ENCODE measurements at places on chromosomes 5 and 9.
A peak's percentile ranks its signal among the peaks of the same experiment; 100 is the strongest.

- DNase-seq = no peak
Measured at GRCh38 chr5:59161221-59162105, 578.6 kb downstream of the RAB3C start.

GRCh38 chr5:56160723-56161438, 72.2 kb downstream of the ANKRD55 start:
- no peak for DNase-seq

DNA sequence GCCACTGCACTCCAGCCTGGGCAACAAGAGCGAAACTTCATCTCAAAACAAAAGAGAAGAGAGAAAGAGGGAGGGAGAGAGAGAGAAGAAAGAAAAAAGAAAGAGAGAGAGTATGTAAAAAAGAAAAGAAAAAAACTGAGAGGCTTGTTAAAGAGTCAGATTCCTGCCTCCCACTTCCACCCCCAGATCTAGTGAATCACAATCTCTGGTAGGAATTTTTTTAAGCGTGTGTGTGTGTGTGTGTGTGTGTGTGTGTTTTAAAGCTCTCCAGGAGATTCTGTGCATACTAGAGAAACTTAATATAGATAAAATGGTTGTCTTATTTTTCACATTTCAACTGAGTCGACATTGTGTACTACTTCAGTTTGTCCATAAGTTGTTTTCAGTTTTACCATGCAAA, 32.0 kb downstream of the SAR1B start:
- no peak for DNase-seq

GRCh38 chr5:39376293-39376714, 12.0 kb upstream of the C9 start:
- DNase-seq = peak; percentile 32

- DNase-seq = no peak
Measured at GRCh38 chr5:9519537-9519936, 26.3 kb downstream of the SEMA5A start.

DNA sequence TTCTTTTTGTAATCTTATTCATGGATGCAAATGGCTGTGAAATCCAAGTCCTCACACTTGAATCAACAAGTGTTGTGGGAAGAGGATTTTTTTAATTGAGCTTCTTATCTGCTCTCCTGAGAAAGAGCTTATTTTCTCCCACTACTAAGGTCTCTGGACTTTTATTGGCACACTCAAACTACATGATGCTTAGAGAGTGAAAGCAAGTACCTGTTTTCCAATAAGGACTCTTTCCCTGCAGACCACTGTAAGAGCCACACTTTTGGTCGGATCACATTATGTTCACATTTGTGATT, 546.4 kb upstream of the ARRDC3 start:
- no peak for DNase-seq

DNA sequence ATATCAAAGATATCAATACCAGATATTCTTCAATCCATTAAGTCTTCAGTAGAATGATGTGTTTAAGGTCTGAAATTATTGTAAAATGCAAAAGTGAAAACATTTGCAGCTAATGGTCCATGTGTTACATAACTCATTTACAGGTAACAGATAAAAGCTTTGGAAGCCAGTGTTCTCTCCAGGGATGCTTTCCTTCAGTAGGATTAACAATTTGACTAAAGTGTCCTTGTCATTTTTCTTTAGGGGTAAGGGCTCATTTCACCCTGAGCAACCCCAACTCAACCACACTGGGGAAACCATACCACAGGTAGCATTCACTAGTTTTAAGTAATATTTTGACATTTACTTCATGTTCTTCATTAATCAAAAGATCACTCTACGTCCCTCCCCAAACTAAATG, 12.9 kb downstream of the HNRNPK start:
- no peak for DNase-seq

- DNase-seq = no peak
Measured at GRCh38 chr9:79360387-79361347, 211.1 kb upstream of the TLE4 start.

DNA sequence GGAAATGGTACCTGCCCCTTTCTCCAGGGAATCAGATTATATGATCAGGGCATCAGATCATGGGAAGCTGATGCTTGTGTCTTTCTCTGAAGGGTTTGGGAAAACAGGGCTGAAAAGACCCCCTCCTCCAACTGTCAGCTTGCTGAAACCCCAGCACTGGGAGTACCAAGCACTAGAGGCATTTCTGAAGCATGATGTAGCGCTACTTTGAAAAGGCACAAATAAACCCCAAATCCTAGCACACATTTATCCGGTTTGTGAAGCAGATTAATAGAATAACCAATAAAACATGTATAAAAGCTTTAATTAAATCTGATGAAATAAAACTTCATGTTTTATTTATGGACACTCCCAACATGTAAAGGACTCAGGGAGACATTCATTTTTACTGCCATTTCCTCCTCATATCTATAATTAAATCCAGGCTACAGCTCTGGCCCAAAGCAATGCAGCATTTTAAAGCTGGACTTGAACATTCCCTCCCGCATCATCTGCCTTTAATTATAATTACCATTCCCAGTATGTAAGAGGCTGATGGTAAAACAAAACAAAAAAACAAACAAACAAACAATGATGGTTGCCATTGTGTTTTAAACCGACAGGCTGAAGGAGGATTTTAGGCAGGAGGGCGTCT, 298.2 kb upstream of the RFX3 start:
- DNase-seq = peak; percentile 15

GRCh38 chr5:34496260-34496691, 159.9 kb upstream of the RAI14 start:
- no peak for DNase-seq

GRCh38 chr5:82111191-82111590, 139.4 kb downstream of the ATG10 start:
- DNase-seq = no peak
